ENCODE measurements at places on chromosomes 4 and X. TPM values are rescaled to one million over a fixed set of nuclear protein-coding genes. Genes with fewer than 3 reads are reported as not detected.

DNA sequence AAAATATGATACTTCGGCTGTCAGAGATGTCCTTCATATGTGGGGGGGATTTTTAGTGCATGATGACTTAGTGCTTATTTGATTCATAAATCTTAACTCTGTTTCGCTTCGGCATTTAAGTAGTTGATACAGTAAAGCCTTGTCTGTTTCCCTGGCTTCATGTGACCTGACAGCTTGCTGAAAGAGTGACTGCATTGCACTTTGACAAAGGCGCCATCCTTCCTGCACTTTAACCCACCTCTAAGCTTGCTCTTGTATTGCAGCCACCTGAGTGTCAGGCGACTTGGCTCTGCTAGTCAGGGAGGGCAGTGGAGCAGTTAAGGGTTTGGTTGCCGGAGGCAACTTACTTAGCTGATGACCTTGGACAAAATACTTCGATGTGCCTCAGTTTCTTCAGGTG is 65.5 kb downstream of the PTTG2 start:
- no peak overlapping the region for H3K4me3 ChIP-seq
- DNase-seq = no peak
- no peaks in the 10 kb centered on the region for H3K27me3 ChIP-seq
- no peak overlapping the region for H3K27ac ChIP-seq
- H3K36me3 ChIP-seq = peaks cover 57% of the 10 kb centered on the region

GRCh38 chr4:24765376-24765988 is 29.9 kb upstream of the SOD3 start:
- no peaks in the 10 kb centered on the region for H3K4me1 ChIP-seq
- H3K27ac ChIP-seq = no peak overlapping the region
- no peak overlapping the region for H3K4me3 ChIP-seq

- peak overlapping the region; percentile 92 for H3K27ac ChIP-seq
- peaks cover 23% of the 10 kb centered on the region for H3K36me3 ChIP-seq
- H3K4me3 ChIP-seq = peak overlapping the region; percentile 91
- peaks cover 34% of the 10 kb centered on the region for H3K4me1 ChIP-seq
Measured at GRCh38 chrX:318068-318738, 393 bp downstream of the GTPBP6 start.

DNA sequence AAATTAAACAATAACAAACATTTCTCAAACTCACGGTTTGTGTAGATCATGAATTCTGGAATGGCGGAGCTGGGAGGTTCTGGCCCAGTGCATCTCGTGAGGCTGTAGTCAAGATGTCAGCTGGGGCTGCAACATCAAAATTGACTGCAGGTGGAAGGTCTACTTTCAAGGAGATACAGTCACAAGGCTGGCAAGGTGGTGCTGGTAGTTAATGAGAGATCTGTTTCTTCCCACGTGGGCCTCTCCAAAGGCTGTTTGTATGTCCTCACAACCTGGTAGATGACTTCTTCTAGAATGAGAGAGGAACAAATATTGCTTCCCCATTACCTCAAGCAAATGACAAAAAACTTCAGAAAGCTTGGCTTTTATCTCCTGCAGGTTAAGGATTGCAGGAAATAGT is 8.0 kb upstream of the PRDX4 start:
- no peak for DNase-seq
- H3K27ac ChIP-seq = no peak overlapping the region
- H3K36me3 ChIP-seq = no peaks in the 10 kb centered on the region
- H3K4me1 ChIP-seq = no peaks in the 10 kb centered on the region
- H3K27me3 ChIP-seq = no peaks in the 10 kb centered on the region

GRCh38 chr4:67909905-67910584 is 26.2 kb upstream of the TMPRSS11D start:
- no peak for DNase-seq
- H3K4me3 ChIP-seq = no peak overlapping the region
- H3K36me3 ChIP-seq = no peaks in the 10 kb centered on the region

GRCh38 chr4:79450053-79450452 is 42.0 kb upstream of the GK2 start:
- DNase-seq = no peak
- no peaks in the 10 kb centered on the region for H3K36me3 ChIP-seq
- H3K27ac ChIP-seq = no peak overlapping the region
- no peaks in the 10 kb centered on the region for H3K4me1 ChIP-seq

DNA sequence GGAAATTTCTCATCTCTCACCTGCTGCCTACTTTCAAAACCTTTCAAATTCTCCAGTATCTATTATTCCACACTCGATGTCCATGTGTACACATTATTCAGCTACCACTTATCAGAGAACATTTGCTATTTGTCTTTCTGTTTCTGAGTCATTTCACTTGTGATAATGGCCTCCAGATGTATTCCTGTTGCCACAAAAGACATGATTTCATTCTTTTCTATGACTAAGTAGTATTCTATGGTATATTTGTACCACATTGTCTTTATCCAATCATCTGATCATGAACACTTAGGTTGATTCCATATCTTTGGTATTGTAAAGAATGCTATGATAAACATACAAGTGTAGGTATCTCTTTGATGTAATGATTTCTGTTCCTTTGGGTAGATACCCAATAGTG is 310.1 kb upstream of the SPOCK3 start:
- H3K4me3 ChIP-seq = no peak overlapping the region
- no peaks in the 10 kb centered on the region for H3K4me1 ChIP-seq
- H3K36me3 ChIP-seq = no peaks in the 10 kb centered on the region
- H3K27ac ChIP-seq = no peak overlapping the region
- no peaks in the 10 kb centered on the region for H3K27me3 ChIP-seq

DNA sequence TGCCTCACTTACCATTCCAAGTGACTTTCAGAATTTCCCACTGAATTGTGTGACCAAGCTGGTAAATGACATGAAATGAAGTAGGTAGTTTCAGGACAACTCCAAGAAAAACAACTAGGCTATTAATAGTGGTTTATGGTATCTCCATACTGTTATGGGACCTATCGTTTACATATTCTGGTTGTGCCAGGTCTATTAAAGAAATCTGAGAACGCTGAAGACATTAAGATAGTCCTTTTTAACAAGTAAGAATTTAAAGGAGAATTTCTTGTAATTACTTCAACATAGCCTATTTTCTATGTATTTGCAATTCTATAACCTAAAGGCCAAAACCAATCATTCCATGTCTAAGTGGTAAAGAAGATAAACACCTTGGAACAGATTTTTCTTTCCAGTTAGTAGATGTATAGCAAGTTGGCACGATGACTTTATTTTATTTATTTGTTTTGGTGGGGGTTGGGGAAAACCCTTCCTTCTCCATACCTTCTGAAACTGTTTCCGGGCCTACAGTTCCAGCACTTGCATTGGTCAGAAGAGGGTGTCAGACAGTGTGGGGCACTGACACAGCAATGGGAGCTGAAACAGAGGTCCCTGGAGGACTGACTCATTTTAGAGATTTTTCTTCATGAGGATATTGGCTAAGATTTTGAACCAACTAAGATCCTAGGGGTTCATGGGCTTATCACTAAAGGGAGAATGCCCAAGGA is 7.6 kb upstream of the DCLK2 start:
- DNase-seq = no peak
- H3K27me3 ChIP-seq = no peaks in the 10 kb centered on the region
- peaks cover 3% of the 10 kb centered on the region for H3K4me1 ChIP-seq
- H3K36me3 ChIP-seq = no peaks in the 10 kb centered on the region
- H3K4me3 ChIP-seq = no peak overlapping the region

- peak; percentile 89 for DNase-seq
- no peaks in the 10 kb centered on the region for H3K4me1 ChIP-seq
- H3K4me3 ChIP-seq = peak within 1 kb of the TSS; percentile 52
- no peaks in the 10 kb centered on the region for H3K27me3 ChIP-seq
- H3K27ac ChIP-seq = peak within 1 kb of the TSS; percentile 73
Measured at GRCh38 chrX:44343412-44344141, at the start of gene EFHC2. Gene EFHC2, minus strand, starts transcription at chrX:44343672. Its CDS starts 84 bp downstream, at chrX:44343588.

DNA sequence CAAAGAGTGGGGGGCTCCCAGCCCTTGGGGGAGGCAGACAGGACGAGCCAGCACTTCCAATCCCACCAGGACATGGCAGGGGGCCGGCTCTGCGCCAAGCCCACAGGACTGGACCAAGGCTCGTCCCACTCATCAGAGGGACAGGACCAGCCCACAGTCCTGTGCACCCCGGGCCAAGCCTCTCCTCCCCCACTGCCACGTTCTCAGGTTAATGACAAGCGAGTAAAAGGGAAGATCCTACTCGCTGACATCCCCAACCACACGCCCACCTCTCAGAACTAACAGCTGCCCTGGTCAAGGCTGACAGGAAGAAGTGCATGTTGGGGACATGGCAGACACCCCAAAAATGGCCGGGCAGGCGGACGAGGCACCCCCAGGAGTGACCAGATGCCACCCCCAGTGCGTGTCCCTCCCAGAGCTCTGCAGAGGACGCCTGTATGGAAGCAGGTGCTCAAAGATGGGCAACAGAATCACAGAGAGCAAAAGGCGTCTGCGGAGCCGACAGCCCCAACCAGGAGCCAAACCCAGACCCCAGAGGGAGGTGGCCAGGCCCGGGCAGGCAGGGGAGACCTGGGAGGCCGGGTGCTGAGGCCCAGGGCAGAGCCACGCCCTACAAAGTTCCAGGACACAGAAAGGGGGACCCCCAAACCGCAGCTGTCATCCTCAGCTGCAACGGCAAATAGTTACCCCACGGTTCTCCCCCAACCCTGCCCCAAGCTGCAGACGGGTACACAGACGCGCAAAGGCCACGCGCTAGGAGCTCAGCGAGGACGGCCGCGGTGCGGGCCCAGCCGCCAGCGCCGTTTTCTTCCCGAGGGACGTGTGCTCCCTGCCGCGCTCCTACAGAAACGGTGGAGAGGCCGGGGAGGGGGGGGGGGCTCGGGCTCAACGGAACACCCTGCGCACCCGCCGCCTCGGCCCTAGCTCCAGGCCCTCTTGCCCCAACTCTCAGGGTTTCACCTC is 1.7 kb downstream of the CTBP1 start:
- H3K27me3 ChIP-seq = no peaks in the 10 kb centered on the region
- peak overlapping the region; percentile 67 for H3K4me3 ChIP-seq
- H3K36me3 ChIP-seq = no peaks in the 10 kb centered on the region

DNA sequence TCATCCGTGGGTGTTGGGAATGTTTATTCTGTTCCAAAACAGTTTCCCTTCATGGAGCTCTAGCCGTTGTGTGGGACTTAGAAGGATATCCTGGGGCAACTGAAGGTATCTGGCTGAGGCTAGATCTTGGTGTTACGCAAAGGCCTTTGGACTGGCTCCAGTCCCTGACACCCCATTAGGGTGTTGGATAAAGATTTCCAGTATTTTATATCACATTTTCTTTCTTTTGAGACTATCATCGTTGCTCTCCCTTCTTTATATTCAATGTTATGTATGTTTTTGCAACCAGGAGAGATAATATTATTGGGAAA is 103.0 kb downstream of the TECRL start:
- H3K36me3 ChIP-seq = no peaks in the 10 kb centered on the region
- no peaks in the 10 kb centered on the region for H3K27me3 ChIP-seq
- no peak for DNase-seq
- no peak overlapping the region for H3K27ac ChIP-seq

DNA sequence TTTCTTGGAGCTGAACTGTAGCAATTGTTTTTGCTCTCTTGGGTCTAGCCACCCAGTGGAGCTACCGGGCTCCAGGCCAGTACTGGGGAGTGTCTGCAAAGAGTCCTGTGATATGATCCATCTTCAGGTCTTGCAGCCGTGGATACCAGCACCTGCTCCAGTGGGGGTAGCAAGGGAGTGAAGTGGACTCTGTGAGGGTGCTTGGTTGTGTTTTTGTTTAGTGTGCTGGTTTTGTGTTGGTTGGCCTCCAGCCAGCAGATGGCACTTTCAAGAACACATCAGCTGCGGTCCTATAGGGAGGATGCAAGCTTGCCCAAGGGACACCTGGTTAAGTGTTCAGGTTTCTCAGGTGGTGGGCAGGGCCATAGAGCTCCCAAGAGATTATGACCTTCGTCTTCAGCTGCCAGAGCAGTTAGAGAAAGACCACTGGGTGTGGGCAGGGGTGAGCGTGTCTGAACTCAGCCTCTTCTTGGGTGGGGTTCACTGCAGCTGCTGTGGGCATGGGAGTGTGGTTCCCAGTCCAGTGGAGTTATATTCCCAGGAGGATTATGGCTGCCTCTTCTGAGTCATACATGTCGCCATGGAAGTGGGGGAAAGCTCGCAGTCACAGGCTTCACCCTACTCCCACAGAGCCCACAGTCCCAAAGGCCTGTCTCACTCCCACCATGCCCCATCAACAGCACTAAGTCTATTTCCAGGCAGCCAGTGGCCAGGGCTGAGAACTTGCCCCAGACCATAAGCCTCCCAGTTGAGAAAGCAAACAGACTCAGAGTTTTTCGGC is 811.6 kb downstream of the GLUD2 start:
- H3K36me3 ChIP-seq = no peaks in the 10 kb centered on the region
- no peak overlapping the region for H3K4me3 ChIP-seq
- H3K4me1 ChIP-seq = no peaks in the 10 kb centered on the region
- DNase-seq = no peak

DNA sequence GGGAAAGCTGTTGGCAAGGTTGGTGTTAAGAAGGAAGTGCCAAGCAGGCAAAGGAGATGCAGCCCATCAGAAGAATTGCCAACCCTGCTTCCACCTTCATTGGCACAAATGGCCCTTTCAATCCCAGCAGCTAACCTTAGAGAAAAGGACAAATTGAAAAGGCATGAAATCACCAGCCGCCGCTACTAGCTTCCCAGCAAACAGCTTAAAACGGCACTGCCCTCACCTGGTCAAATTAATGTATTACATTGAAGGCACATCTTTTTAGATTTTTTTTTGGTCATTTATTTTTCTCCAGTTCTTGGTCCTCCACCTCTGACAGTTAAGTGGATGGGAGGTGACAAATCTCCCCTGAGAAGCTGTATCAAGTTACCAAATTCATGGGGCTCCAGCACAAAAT is 51.0 kb upstream of the NHSL2 start:
- no peak for DNase-seq
- no peaks in the 10 kb centered on the region for H3K27me3 ChIP-seq
- no peak overlapping the region for H3K27ac ChIP-seq
- no peaks in the 10 kb centered on the region for H3K36me3 ChIP-seq

- H3K4me1 ChIP-seq = peaks cover 4% of the 10 kb centered on the region
- H3K36me3 ChIP-seq = no peaks in the 10 kb centered on the region
- H3K4me3 ChIP-seq = peak overlapping the region; percentile 51
- peak; percentile 91 for DNase-seq
- no peak overlapping the region for H3K27ac ChIP-seq
Measured at GRCh38 chr4:54539500-54540029, 118.2 kb upstream of the KIT start.

DNA sequence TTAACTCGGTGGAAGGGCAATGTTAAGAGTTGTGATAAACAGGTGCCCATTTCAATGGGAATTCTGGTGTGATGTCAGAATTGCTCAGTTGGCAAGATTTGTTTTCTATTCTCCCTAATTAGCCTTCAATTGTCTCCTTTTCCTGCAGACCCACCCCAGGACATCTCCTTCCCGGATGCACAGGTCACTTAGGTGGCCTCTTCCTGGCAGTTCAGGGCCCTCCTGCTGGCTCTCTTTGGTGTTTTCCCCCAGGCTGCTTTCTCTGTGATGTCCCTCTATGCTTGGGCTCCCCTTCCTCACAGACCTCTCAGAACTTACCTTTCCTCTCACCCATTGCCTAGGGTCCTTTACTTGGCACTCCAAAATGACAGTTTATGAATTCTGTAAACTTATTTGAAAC is 126.3 kb downstream of the GPAT3 start:
- H3K4me1 ChIP-seq = no peaks in the 10 kb centered on the region
- no peak overlapping the region for H3K27ac ChIP-seq
- H3K4me3 ChIP-seq = no peak overlapping the region

The FAM120C gene
- total RNA-seq = 13.4 TPM

The IL21 gene
- total RNA-seq = not detected

The CSAG2 gene
- total RNA-seq = not detected

The PRDM5 gene
- total RNA-seq = 8.0 TPM
